ENCODE measurements at places on chromosomes 12 and 14.

DNA sequence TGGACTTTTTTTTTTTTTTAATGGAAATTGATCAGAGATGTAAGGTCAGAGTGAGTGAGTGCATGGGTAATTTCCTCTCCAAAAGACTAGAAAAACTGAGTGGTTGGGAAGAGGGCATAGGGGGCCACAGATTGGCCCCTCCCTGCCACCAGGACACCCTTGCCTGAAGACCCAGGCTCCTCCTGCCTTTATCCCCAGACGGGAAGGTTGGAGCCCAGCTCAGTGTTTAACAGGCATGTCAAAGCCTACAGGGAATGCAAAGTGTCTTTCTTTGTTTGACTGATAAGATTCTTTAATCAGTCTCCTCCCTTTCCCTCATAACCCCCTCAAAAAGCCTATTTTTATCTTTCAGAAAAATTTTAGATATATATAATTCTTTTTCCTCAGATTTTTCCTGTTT, 50.3 kb downstream of the IRAK3 start:
- no peak for DNase-seq

DNA sequence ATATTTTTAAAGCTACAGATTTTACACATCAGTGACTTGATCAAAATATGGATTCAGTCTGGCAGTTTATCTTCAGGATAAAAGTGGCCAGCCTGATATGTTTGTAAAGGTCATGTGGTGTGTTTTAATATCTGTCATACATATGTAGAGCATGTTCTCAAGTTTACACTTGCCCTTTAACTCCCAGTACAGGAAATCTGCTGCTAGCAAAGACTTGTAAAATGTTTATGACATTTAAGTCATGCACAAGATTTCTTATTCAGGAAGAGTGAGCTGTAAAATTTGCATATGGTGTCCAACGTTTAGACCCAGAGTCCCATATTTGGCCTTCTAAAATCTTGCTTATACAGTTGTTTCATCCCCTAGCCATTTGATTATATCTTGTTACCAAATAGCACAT, 197.5 kb upstream of the FLRT2 start:
- no peak for DNase-seq

DNA sequence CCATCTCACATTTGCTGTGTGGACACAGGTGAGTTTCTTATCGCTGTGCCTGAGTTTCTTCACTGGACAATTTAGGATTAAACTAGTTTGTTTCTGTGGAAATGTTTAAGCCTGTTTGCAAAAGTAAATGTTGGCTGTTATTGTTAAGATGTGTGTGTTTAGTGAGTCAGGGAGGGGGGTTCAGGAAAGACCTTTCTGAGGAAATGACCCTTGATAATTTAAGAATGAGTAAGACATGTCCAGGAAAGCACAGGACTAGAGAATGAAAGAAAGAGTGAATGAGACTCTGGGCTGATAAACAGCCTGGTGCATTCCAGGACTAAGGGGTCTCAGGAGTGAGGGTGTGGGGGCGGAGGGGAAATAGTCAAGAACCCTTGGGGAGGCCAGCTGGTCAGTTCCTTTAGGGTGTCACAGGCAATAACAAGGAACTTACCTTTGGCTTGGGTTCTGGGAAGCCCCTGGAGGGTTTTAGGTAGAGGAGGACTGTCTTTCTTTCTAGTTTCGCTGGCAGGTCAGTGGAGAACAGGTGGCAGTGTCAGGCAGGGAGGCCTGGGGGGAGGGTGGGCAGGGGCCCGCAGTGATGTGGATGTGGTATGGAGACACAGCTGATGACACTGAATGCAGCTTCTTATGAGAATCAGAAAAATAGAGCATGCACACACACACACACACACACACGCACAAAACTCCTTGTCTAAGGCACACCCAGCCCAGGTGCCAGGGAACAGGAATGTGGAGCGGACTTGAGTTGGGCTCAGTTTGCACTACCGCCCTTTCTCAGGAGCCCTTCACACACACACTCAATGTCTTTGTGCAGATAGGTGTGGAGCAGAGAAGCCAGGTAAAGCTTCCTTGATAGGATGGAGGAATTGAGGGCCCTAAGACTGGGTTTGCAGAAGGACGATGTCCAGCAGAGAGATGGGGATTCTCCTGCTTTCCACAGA, 1005.5 kb downstream of the VRK1 start:
- DNase-seq, result no peak

DNA sequence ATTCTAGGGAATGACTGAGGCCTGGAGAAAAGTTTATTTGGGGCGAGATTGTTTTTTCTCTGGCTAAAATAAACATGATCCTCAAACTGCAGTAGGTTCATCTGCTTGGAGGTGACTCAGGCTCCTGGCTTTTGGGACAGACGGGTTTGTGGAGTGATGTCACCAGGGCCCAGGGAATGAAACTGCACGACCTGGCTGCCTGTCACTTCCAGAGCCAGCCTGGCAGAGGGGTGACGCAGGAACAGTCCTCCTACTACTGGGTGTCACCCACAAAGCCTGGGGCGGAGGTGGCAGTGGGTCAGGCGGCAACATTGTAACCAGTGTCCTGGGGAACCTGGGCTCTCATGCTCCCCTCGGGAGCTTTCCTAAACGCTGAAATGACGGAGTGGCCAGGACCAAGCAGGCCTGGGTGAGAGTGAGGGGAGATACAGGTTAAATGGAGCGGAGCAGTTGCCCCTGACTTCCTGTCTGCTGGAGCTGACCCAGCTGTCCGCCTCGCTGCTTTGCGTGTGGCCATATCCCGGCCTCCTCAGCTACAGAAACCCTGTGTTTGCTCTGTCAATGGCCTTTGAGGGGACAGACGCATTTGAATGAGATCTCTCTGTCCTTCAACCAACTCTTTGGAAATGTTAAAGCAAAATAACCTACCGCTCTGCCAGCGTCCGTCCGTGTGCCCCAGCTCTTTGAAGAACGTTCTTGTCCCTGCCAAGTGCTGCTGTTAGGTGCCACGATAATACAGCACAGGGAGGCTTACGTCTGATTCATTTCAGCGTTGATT, 6.5 kb downstream of the HIP1R start:
- DNase-seq, result no peak
